ENCODE measurements at places on chromosomes 2 and 18.

DNA sequence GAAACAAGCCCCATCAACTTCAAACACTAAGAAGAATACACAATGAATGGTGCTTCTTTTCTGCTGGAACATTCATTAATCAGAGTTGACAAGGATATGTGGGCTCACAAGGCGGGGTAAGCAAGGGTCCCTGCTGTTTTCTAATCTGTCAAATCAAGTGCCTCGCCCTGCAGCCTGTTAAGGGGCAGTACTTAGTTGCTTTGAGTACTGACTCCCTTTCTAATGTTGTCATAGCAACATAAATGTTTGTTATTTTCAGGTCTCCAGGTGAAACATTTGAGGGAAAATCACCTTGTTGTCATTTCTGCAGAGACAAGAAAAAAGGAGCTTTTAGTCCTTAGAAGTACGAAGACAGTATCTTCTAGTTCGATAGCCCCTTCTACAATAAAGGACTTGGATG, 284.7 kb upstream of the PKDCC start:
- H3K27me3 ChIP-seq, result peaks cover 9% of the 10 kb centered on the region
- no peak overlapping the region for H3K4me3 ChIP-seq
- H3K27ac ChIP-seq, result no peak overlapping the region

DNA sequence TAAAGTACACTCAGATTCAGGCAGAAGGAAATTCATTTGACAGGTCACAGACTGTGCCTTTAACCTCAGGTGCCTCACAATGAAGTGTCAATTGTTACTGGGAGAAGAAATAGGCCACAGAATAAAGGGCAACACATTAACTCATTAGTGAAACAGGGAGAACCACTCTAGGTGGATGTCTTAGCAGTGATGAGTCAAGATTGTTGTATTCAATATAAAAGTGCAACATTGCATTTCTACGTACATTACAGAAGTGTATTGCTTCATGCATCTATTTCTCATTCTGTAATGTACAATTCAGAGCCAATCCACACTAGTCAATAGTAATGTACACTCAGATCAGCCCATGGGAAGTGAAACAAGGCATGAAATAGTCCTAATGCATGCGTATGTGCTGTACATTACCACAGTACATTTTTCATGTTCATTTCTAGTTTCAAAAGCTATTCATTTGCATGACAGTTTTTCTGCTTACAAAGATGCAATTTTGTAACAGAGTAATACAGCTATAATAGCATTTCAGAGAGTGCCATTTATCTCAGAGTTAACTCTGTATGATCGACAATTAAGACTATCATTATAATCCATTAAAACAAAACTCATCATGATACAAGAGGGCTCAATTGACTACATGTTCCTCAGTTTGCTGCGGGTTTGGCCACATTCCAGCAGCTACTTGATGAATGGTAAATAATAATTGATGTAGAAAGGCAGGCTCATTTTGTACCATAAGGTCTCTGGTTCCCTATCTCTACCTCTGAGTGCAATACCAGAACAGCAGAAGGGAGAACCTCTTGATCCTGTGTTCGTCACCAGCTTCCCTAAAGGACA, 12.2 kb upstream of the ARL5A start:
- no peak overlapping the region for H3K4me3 ChIP-seq
- H3K27me3 ChIP-seq, result peaks cover 3% of the 10 kb centered on the region
- H3K36me3 ChIP-seq, result no peaks in the 10 kb centered on the region

- H3K36me3 ChIP-seq, result no peaks in the 10 kb centered on the region
- H3K4me1 ChIP-seq, result no peaks in the 10 kb centered on the region
- DNase-seq, result no peak
- H3K4me3 ChIP-seq, result no peak overlapping the region
- H3K27ac ChIP-seq, result no peak overlapping the region
Observed at GRCh38 chr18:53715243-53715853, 509.1 kb downstream of the MBD2 start.

DNA sequence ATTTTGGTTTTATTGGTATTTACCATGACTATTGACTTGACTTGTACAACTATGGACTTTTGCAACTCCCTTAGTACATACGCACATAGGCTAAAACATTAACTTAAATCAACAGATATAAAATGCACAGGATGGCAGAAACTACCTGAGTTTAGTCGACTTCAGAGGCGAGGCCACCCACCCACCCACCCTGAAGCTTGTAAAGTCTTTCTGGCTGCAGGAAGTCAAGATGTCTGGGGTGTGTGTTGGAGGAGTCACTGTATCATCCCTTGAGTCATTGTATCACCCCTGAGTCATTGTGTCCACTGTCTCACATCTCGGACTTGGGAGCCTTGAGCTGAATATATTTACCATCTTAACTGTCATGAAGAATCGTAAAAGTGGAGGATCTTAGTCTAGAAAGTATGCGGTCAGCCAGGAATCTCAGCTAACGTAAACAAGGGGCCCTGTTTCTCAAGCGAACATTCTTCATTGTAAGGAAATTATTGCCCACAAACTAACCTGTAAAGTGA, 140.0 kb upstream of the ST6GAL2 start:
- H3K27me3 ChIP-seq, result no peaks in the 10 kb centered on the region
- H3K4me3 ChIP-seq, result no peak overlapping the region
- no peak for DNase-seq
- no peak overlapping the region for H3K27ac ChIP-seq

- no peak overlapping the region for H3K4me3 ChIP-seq
- H3K36me3 ChIP-seq, result peaks cover 27% of the 10 kb centered on the region
- H3K4me1 ChIP-seq, result peaks cover 57% of the 10 kb centered on the region
- H3K27me3 ChIP-seq, result no peaks in the 10 kb centered on the region
Observed at GRCh38 chr2:157866202-157866601, 9.9 kb downstream of the ACVR1 start.

GRCh38 chr2:205293559-205293958, 388.7 kb upstream of the NRP2 start:
- no peaks in the 10 kb centered on the region for H3K27me3 ChIP-seq
- H3K36me3 ChIP-seq, result no peaks in the 10 kb centered on the region
- H3K27ac ChIP-seq, result no peak overlapping the region
- no peaks in the 10 kb centered on the region for H3K4me1 ChIP-seq
- no peak for DNase-seq

DNA sequence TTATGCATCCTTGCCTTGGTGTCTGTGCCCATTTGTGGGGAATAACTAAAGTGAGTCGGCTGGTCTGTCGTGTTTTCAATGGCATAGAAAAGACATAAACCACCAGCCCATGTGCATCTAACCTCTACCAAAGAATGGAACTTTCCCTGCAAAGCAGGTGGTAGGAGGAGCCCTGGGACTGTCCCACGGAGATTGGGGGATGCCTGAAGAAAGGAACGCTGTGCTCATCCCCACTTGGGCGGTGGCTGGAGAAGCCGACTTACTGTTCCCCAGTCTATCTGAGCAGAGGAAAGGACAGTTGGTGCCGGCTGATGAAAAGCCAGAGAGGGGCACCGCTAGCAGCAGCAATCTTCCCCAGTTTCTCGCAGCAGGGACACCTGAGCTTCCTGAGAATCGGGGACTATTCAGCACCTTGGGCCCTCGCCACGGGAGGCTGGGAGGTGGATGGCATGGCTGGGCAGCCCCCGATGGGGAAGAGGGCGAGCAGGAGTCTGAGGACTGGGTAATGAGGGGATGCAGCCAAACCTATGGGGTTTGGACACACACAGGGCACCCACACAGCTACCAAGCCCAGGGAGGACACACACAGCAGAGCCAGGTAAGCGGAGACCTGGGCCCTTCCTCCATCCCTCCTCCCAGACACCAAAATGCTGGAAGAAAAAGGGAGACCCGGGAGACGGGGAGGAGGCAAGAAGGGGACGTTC, 53.7 kb upstream of the AGAP1 start:
- peaks cover 12% of the 10 kb centered on the region for H3K27me3 ChIP-seq
- no peaks in the 10 kb centered on the region for H3K4me1 ChIP-seq
- DNase-seq, result no peak
- no peaks in the 10 kb centered on the region for H3K36me3 ChIP-seq

DNA sequence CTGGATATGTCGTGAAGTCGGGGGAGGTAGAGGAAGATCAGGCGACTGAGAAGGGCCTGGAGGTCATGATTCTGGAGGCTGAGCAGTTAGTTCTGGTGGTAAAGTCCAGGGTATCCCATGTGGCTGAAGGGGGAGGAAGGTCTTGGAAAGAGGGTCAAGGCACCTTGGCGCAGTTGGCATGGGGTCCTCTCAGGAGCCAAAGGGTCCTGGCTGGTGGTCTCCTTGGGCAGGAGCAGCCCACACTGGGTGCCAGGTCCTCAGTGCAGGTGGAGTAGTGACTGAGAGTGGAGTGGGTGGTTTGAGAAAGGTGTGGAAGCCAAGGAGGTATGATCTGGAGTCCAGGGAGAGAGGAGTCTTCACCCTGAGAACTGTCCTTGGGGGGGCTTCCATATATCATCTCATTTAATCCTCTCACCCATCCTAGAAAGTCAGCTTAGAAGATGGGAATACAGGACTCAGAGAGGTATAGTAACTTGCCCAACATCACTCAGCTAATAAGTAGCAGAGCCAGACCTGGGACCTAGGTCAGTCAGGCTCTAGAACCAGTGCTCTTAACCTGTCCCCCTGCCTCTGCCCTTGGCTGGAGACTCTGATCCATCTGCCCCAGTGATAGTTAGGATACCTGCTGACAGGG, 24.5 kb downstream of the FBXO41 start:
- no peaks in the 10 kb centered on the region for H3K27me3 ChIP-seq
- DNase-seq, result no peak
- H3K4me1 ChIP-seq, result peaks cover 5% of the 10 kb centered on the region
- peak overlapping the region; percentile 48 for H3K27ac ChIP-seq
- no peak overlapping the region for H3K4me3 ChIP-seq

- no peak overlapping the region for H3K27ac ChIP-seq
- no peak for DNase-seq
- H3K27me3 ChIP-seq, result no peaks in the 10 kb centered on the region
- no peaks in the 10 kb centered on the region for H3K36me3 ChIP-seq
- no peak overlapping the region for H3K4me3 ChIP-seq
- no peaks in the 10 kb centered on the region for H3K4me1 ChIP-seq
Observed at GRCh38 chr18:3689091-3689490, 239.1 kb downstream of the TGIF1 start.

DNA sequence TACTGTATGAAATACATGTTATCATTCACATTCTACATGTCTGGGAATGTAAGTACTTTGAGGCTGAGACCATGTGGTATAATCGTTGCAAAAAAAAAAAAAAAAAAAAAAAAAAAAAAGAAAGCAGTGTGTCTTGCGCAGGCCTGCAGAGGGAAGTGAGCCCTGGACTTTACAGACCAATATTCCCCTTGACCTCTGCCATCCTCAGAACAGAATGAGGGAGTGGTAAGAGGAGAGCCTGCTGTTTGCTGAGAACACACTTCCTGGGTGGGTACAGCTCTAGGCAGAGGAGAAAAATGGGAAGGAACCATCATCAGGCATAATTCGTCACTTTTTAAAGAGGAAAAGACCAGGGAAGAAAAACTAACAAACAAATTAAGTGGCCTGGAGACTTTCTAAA, 28.8 kb upstream of the TBC1D8 start:
- no peaks in the 10 kb centered on the region for H3K4me1 ChIP-seq
- no peaks in the 10 kb centered on the region for H3K27me3 ChIP-seq
- no peaks in the 10 kb centered on the region for H3K36me3 ChIP-seq
- H3K4me3 ChIP-seq, result no peak overlapping the region

- no peak overlapping the region for H3K4me3 ChIP-seq
- H3K27me3 ChIP-seq, result no peaks in the 10 kb centered on the region
- no peaks in the 10 kb centered on the region for H3K4me1 ChIP-seq
- no peak overlapping the region for H3K27ac ChIP-seq
Observed at GRCh38 chr2:184215745-184216144, 382.6 kb upstream of the ZNF804A start.

- no peak for DNase-seq
- H3K4me1 ChIP-seq, result no peaks in the 10 kb centered on the region
- H3K27ac ChIP-seq, result no peak overlapping the region
Observed at GRCh38 chr2:205280596-205281236, 401.6 kb upstream of the NRP2 start.

DNA sequence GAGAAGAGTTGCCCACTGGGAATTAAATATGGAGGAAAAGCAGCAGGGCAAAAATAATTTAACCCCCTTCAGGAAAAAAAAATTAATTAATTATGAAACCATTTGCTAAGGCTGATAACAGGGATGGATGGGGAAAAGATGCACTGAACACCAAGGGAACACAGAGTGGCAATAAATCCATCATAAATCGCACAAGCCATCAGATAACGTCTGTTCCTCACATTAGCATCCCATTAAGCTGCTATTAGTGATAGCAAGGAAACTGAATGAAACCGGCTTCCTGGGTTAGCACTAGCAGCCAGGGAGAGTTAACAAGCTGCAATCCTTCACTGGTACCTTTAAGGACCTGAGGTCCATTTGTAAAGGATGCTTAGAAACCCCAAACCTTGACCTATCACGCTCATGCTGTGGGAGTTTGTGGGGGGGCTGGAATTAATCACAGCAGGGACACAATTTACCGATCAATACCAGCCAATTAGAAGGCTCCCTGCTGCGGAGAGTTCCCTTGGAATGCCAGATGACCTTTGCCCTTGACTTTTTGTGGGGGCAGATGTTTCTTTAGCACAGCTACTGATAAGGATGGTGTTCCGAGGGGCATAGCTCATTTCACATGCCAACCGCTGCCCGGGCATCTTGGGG, 175.5 kb upstream of the KLF7 start:
- H3K27me3 ChIP-seq, result no peaks in the 10 kb centered on the region
- peaks cover 23% of the 10 kb centered on the region for H3K4me1 ChIP-seq
- no peaks in the 10 kb centered on the region for H3K36me3 ChIP-seq

GRCh38 chr2:63078852-63079606, 28.4 kb downstream of the OTX1 start:
- H3K4me3 ChIP-seq, result no peak overlapping the region
- no peaks in the 10 kb centered on the region for H3K4me1 ChIP-seq
- peaks cover 37% of the 10 kb centered on the region for H3K27me3 ChIP-seq
- H3K36me3 ChIP-seq, result no peaks in the 10 kb centered on the region

DNA sequence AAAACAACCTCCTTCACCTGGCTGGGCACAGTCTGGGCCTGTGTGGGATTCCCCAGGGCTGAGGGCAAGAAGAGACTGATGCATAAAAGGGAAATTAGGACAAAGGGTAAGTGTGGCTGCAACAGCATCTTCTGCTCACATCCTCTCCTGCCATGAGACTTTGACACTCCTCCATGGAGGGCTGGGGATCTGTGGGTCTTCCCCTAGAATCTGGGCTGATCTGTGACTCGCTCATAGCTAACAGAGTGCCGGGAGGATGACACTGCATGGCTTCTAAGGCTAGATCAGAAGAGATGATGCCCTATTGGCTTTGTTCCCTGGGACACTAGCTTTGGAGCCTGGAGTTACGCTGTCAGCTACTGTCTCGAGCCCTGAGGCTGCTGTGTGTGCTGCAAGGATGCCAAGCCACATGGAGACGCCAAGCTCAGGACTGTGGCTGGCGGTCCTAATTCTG, 24.3 kb downstream of the MOCOS start:
- DNase-seq, result no peak
- peaks cover 18% of the 10 kb centered on the region for H3K27me3 ChIP-seq
- no peaks in the 10 kb centered on the region for H3K36me3 ChIP-seq

GRCh38 chr2:168642873-168643272, 159.6 kb upstream of the NOSTRIN start:
- no peaks in the 10 kb centered on the region for H3K27me3 ChIP-seq
- peaks cover 33% of the 10 kb centered on the region for H3K4me1 ChIP-seq
- no peak for DNase-seq
- no peak overlapping the region for H3K27ac ChIP-seq
- no peak overlapping the region for H3K4me3 ChIP-seq
- no peaks in the 10 kb centered on the region for H3K36me3 ChIP-seq
